Stimulated activated CD4-positive, alpha-beta T cell treated with anti-CD3 and anti-CD28 coated beads, Interleukin-15, amount 100 ng/mL, for 24 hours (primary cell): ENCODE measurements at places on chromosomes 16 and 17.
A peak's percentile ranks its signal among the peaks of the same experiment; 100 is the strongest.

GRCh38 chr16:66207139-66207882, 159.2 kb upstream of the CDH5 start:
- no peak for DNase-seq

GRCh38 chr17:30238387-30239088, 3.0 kb upstream of the SLC6A4 start:
- no peak for DNase-seq

GRCh38 chr17:79167486-79167885, 92.9 kb downstream of the ENGASE start:
- no peak for DNase-seq

DNA sequence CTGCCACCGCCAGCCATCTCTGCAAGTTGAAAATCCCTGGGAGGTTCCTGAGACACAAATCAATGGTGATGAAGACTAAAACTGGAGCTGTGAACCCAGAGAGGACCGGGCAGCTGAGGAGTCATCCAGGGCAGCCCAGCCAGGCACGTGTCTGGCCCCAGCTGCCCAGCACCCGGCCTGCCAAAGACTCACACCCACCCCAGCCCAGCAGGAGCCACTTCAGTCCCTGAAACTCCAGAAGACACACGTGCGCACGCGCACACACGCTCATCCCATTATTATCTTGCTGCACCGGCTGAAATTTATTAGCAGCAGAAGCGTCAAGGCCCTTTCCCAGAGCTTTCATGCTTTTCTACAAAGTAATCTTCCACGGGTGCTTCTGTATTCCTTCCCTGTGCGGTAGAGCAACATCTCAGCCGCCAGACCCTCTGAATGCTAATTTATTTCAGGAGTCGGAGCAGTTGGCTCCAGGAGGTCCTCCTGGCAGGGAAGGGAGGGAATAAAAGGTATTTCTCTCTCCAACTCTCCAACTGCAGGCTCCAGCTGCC, 59.8 kb upstream of the RBFOX3 start:
- DNase-seq: no peak

- DNase-seq: no peak
Measured at GRCh38 chr16:67183-67791, 5.1 kb downstream of the RHBDF1 start.

- DNase-seq: no peak
Measured at GRCh38 chr17:79721993-79722671, 8.6 kb upstream of the ENPP7 start.

GRCh38 chr17:42027590-42027889, 7.7 kb downstream of the NKIRAS2 start:
- DNase-seq: no peak

GRCh38 chr17:29190039-29190438, 9.8 kb upstream of the MYO18A start:
- DNase-seq: no peak

DNA sequence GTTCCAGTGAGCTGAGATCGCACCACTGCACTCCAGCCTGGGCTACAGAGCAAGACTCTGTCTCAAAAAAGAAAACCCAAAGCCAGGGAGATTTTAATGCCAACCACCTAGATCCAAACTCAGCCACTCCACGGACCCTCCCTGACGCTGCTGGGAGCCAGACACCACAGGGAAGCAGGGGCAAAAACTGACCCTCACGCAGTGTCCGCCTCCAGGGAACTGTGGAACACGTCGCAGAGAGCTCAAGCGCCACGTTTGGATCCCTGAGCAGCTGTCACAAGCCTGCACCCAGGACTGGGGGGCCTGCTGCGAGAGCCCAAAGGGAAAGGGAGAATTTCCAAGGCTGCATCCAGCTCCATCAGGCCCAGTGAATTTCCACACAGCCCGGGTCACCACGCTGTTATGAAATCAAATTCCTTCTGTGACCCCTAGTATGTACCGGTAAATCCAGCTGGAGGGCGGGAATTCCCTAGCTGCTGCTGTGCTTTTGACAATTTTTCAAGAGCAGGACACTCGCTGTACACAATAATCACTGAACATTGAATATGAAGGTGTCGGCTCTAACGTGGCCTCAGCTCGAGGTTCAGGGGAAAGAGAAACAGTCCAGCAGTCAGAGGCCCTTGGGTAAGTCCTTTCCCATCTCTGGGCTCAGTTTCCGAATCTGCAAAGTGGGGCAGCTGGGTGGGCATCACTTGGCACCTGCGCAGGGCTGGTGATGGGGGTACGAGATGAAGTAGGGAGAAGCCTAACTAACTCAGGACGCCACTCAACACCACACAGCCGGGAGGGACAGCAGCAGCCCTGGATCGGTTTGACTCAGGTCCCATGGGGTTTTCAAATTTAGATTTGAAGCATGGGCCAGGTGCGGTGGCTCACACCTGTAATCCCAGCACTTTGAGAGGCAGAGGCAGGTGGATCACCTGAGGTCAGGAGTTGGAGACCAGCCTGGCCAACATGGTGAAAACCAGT, 8.6 kb downstream of the CARHSP1 start:
- no peak for DNase-seq

DNA sequence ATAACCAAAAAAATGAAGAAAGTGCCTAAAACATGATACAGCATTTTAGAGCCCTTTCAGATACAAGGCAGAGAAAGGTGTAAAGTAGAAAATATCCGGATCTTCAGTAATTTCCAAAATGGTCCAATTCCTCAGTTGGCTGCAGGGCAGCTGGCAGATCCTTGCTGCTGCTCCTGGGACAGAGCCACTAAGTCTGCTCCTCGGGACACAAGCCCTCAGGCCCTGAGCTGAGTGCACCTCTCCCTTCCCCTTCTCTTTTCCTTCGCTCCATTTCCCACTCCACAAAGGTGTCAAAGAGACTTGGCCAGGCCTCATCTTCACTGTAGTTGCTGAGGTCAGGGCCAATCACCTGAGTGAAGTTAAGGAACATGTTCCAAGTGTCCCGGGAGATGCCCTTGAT, 40.5 kb downstream of the DCUN1D3 start:
- no peak for DNase-seq

- DNase-seq: peak; percentile 42
Measured at GRCh38 chr17:78324391-78325075, 35.3 kb downstream of the SOCS3 start.

DNA sequence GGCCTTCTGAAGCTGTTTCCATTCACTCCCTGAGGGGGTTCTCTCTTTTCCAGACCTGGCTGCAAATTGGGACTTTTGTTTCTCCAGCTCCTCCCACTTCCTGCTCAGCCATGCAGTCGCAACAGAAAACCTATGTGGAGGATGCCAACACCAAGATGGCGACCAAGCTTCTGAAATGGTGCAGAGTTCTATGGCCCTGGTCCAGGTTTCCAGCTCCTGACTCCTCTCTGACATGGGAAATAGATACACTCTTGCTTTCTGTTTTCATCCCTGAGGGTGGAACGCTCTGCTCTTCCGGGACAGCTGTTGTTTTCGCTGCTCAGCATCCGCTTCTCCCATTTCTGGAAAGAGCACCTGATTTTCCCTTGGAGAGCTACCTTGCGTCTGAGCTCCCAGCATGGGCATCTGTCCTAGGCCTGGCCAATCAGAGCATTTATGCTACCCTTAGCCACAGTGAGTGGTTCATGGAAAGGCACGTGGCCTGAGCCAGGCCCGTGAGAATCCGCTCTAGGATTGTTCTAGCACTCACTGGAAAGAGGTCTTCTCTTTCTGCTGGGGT, 8.1 kb downstream of the GPRC5B start:
- no peak for DNase-seq

- peak; percentile 84 for DNase-seq
Measured at GRCh38 chr17:38867179-38867967, 2.5 kb upstream of the LASP1 start.

DNA sequence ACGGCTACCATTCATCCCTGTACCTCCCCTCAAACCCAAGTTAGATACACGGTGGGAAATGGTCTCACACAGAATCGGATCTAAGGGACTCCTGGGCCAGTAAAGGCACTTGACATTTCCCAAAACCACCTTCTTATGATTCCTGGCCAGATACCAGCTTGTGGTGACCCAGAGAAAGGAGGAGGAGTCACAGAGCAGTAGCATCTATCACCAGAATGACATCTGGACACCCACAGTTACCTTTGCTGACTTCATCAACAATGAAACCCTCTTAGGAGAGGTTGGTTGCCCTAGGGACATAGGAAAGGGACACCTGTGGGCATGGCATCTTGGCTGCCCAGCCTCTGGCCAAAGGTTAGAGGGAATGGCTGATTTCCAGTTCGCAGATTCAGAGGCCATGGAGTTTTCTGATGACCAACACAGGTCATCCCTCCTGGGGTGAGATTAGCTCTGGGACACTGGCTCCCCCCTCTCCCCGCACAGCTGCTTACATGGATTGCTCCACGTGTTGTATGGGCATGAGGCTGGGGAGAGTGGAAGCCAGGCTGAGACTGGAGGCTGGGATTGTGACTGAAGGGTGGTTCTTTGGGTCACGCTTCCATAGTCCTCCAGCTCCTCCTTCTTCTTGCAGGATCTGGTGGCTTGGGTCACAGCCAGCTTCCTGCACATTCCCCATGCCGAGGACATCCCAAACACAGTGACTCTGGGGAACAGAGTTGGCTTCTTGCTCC, 1.4 kb upstream of the AOC3 start:
- no peak for DNase-seq

DNA sequence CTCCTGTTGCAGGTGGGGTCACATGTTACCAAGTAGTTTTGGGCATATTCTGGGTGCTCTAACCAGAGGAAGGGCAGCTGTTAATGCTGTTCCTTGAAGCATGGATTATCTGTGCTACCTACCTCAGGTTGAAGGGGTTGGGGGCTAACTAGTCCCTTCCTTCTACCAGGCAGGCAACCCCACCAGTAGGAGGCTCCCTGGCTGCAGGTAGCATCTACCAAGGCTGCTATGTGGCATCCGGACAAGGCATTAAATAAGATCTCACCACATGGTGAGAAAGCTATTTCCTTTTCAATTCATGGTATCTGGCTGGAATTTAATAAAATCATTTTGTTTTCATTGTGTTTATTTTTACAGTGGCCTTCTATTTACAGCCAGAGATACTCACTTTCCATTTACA, 62.5 kb downstream of the CACNG3 start:
- DNase-seq: no peak

DNA sequence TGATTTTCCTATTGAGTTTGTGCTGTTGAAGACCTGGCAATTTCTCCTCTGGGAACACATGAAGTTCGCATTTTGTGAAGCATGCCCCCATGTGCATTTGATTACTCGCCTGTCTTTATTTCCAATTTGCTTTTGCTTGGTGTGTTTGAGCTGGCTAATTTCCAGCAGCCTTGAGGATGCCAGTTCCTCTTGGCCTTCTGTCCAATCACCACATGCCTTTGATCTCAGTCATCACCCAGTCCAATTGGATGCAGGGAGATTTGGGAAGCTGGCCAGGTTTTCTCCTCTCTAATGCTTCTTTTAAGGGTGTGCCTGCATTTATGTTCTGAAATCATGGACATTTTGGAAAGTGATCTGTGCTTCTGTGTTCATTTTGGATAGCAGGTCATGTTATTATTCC, 3.8 kb upstream of the TMEM100 start:
- DNase-seq: no peak

DNA sequence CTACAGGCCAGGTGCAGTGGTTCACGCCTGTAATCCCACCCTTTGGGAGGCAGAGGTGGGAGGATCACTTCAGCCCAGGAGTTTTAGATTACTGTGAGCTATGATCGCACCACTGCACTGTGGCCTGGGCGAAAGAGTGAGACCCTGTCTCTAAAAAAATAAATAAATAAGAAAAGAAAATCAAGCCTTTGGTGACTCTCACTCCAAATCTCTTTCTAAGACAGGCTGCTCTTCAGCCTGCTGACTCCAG, 976 bp downstream of the ABCC3 start:
- DNase-seq: no peak

GRCh38 chr16:30904114-30904780, 7.8 kb downstream of the CTF1 start:
- no peak for DNase-seq

DNA sequence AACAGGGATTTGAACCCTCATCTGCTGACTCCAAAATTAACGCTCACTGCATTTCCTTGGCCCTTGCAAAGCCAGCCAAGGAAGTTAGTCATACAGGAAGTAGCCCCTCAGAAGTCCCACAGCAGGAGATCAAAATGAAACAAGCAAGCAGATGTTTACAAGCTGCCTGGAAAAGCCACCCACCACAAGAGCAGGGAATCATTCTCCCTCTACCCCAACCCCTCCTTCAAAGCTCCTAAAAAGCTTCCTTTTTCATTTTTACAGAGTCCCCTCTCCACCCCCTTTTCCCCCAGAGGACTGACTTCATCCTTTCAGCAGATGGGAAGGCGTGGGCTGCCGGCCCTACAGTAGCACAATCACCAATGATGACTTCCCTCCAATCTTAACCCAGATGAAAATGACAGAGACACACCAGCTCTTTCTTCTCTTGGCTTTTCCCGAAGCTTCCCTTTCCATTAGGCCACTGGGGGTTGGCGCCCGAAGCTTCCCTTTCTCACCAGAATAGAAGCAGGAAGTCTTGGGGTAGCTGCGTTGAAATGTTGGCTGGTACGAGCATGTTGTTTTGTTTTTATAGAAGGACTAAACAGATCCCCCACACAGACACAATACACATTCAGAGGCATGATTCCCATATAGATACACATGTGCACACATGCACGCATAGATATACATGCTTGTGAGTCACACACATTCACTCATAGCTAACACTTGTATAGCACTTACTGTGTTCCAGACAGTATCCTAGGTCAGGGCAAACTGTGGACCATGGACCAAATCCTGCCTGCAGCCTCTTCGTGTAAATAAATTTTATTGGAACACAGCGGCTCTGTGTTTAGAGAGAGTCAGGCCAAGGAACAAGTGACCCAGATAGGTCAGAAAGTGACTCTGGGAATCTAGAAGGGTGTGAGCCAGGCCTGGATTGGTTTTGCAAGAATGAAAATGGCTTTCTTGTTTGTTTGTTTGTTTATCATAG, 17.4 kb downstream of the ITPRIPL2 start:
- peak; percentile 18 for DNase-seq

DNA sequence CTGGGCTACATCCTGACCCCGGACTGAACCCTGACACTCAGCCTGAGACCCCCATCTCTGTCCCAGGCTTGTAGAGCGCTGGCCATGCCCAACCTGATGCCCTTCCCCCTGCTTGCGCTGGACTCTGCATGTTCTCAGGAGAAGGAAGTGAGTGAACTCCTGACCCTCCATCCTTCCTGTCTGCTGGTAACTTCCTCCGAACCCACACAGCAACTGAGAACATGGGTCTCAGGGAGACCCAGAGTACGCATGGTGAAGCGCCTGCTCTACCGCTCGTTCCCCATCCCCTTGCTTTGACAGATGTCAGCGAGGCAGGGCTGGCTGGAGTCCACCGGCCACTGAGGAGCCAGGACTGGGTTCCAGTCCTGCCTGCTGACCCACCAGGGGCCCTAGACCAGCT, 6.1 kb downstream of the CAMKK1 start:
- no peak for DNase-seq

- no peak for DNase-seq
Measured at GRCh38 chr16:85220125-85220839, 108.0 kb upstream of the CIBAR2 start.

DNA sequence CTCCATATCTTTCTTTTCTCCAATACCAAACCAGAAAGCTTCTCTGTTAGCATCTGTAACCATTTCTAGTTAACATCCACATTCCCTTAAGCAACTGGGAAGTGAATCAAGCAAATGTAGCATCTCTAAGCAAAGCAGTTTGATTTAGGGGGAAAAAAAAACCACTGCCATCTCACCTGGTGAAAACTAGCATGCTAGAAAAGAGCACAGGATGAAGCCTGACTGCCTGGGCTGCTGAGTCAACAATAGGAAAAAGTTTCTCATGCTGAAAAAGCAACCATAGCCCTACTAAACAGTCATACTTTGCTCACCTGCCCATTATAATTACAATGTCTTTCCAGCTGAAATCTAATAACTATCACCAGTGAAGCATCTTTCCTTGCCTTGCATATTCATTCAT, 139.3 kb downstream of the ANKFN1 start:
- DNase-seq: peak; percentile 4
